Ureter (tissue), 1 donor: ENCODE measurements at places on chromosomes 16 and 17.
A peak's percentile ranks its signal among the peaks of the same experiment; 100 is the strongest.

GRCh38 chr16:89864527-89864820, 8.9 kb upstream of the TCF25 start:
- no peak for DNase-seq

DNA sequence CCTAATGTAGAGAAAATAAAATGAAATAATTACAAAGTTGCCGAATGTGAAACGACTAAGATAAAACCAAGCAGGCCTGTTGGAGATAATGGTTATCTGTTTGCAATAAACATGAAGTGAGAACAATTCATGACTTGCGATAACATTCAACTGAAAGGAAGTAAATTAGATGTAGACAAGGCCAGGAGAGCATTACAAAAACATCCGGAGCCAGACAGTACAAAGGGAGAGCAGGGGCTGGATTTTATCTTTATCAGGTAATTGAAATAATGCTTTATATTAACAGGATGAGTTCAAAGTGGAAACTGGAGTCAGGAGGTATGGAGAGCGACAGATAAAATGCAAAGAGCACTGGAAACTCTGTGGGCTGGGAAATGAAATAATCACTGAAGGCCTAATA, 265.6 kb upstream of the GOT2 start:
- DNase-seq: no peak

DNA sequence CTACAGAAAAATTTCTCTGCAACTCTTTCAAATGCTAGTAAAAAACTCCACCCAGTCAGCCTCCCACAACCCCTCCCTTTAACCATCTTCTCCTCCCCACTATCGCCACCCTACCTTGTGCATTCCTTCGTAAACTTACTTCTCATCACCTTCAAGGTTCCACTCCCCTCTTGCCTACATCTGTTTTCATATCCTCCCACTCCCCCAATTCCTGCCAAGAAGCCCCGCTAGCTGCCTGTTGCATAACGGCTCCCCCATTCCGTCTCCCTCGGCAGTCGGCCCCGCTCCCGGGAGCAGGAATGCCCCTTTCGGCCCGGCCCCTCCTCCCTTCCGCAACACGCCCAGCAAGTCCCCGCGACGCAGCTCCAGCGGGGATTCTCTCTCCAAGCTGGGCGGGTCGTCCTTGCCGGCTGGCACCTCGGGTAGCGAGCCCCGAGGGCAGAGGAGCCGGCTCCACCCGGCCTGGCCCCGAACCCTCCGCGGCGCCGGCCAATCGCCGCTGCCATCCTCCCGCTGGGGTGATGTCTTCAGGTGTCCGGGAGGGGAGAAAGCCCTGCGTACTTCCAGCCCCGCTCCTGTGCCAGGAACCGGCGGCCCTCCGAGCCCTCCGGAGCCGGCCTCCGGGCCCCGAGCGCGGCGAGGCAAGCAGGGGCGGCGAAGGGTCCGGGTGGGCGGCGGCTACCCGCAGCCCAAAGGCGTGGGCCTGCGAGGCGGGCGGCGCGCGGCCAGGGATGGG, 1.5 kb downstream of the PHLPP2 start:
- peak; percentile 56 for DNase-seq

DNA sequence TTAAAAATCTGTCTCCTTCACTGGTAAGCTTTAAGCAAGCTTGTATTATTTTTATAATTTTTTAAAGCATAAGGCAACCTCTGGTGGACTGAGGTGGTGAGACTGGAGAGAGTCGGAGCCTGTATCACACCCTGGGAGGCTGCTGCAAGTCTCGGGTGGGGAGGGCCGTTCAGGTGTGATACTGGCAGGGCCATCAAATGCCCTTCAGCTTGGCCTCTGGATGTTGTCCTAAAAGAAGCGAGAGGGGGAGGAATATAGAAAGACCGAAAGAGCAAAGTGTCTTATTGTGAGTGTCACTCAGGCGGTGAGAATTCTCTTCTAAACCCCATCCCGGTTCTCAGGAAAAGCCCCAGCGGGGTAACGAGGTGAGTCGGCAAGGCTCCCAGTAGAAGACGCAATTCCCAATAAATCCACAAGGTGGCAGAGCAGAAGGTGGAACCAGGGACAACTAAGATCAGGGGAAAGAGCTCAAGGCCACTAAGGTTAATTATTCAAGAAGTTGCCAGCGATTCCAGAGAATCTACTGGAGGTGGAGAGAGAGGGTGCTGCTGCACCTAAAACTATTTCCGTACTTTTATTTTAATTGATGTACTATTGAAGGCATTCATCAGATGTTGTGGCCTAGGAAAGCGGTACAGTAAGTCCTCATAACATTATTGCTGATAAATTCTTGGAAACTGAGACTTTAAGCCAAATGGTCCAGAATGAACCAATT, 14.1 kb downstream of the C17orf67 start:
- peak; percentile 74 for DNase-seq

DNA sequence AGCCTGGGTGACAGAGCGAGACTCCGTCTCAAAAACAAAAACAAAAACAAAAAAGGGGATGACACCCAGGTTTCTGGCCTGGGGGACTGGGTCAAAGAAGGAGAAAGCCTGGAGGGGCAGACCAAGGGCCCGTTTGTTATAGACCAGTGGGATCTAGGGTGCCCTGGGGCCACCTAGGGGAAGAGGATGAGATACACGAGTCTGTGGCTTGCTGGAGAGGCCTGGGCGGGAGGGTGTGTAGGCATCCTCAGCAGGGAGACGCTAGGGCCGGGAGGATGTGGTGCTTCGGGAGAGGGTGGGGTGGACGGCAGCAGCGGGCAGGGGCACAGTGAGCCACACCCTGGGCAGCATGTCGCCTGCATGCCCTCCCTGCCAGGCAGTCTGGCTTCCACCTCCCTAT, 17.1 kb upstream of the CRK start:
- no peak for DNase-seq

DNA sequence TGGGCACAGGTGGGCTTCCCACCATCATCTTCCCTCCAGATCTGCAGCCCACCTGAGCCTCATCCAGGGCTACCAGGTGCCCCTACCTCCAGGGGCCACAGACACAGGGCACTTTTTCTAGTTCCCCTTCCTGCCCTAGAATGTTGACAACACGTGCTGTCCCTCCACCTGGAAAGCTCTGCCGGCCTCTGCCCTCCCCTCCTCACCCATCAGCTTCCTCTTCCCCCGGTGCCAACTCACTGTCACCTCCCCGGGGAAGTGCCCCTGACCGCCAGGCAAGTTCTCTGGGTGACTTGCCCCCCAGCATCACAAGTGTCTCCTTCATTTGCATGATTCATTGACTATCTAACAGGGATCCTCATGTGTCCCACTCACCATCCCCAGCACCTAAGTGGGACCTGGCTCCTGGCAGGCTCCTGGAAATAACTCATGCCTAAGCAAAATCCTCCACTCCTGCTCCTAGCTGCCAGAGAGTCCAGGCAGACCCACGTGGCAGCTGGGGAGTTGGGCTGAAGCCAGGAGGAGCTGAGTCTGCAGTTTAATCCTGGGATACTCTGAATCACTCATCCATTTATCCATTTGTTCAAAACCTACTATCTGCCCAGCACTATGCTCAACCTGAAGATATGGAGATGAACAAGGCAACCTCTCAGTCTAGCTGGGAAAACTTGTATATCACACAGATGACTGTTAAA, 304.4 kb downstream of the FOXL1 start:
- no peak for DNase-seq

- DNase-seq: no peak
Observed at GRCh38 chr17:7767004-7767403, 49.5 kb downstream of the DNAH2 start.

- no peak for DNase-seq
Observed at GRCh38 chr17:68942389-68942788, 12.8 kb downstream of the ABCA8 start.

GRCh38 chr17:82383411-82383810, 11.8 kb downstream of the UTS2R start:
- no peak for DNase-seq

- DNase-seq: no peak
Observed at GRCh38 chr17:75267153-75267410, 3.9 kb downstream of the MIF4GD start.

DNA sequence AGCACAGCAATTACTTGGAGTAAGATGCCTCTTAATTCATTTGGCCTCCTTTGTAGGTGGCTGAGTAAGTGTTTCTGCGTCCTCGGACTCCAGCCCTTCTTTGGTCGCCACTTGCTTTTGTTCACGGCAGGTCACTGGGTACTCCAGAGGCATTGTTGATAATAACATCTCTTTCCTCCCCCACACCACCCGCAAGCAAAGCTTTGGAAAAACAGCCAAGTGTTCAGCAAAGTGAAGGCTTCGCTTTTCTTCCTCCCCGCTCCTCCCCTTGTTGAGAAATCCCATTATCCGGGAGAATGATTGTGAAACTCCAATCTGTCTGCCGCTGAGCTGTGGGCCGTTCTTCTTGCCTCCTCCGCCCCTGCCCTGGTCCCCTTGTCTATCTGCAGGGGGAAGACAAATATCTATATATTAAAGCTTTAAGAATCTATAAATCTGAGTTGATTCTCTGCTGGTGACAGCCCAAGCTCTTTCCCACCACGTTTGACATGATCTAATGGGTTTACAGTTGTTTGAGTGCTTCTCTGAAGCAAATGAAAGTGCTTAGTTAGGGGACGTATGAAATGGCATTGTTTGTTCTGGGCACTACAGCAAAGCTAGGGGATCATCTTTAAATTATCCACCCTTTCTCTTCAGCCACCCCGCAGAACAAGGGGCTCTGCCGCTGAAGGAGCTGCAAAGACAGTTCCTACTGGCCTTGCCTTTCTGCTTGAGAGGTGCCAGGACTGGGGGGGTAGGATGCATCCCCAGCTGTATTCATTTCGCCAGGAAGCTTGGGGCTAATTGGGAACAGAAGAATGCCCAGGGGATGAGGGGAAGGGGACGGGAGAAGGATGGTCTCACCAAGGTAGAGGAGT, 167.1 kb downstream of the CCDC182 start:
- DNase-seq: peak; percentile 54

- DNase-seq: no peak
Observed at GRCh38 chr17:41959336-41960095, 7.1 kb upstream of the CNP start.

GRCh38 chr16:30942426-30942806, 6.5 kb upstream of the ORAI3 start:
- DNase-seq: no peak

GRCh38 chr16:138049-138417, 440 bp downstream of the NPRL3 start:
- peak; percentile 51 for DNase-seq

- no peak for DNase-seq
Observed at GRCh38 chr16:87416826-87417527, 24.8 kb downstream of the MAP1LC3B start.

- no peak for DNase-seq
Observed at GRCh38 chr16:82264756-82265155, 94.7 kb upstream of the MPHOSPH6 start.

DNA sequence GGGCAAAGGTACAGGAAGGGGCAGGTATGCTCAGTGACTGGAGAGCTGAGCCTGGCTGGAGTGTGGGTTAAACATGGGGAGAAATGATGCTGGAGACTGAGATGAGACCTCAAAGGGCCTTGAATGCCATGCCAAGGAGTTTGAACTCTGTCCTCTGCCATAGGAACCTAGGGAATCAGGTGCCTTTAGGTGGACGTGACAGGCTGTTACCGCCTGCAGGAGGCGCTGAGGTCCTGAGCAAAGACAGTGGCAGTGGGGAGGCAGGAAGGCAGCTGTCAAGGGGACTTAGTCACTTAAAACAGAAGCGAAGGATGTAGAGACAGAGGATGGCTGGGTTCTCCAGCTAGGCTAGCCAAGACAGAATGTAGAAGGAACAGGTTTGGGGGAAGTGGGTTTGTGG, 9.1 kb downstream of the PSMB3 start:
- no peak for DNase-seq

- no peak for DNase-seq
Observed at GRCh38 chr17:66943484-66943883, 21.0 kb upstream of the CACNG4 start.

DNA sequence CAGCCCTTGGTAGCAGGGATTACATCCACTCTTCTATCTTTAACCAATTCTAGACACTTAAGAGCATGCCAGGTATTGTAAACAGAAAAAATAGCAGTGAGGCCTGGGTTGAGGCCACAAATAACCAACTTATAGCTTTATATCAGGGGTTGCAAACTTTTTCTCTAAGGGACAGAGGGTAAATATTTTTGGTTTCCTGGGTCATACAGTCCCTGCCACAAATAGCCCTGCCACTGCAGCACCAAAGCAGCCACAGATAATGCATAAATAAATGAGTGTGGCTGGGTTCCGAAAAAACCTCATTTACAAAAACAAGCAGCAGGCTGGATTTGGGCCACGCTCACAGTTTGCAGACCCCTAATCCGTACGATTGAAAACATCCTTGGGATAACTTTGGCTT, 46.7 kb downstream of the STAT3 start:
- no peak for DNase-seq

DNA sequence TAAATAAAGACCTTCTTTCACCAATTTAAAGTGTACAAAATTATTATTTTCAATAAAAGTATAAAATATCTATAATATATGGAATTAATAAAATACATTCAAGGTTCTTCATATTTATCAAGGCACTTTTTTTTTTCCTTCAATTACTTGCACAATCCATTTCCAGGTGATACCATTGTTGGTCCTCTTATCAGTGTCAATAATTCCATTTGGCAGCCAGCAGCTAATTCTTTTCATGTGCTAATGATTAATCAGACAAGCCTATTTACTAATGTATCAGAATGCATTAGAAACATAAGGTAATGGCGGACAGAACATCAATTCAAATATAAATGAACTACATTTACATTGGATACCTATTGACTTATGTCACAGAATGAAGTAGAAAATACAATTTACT, 622.2 kb downstream of the TOX3 start:
- no peak for DNase-seq

- no peak for DNase-seq
Observed at GRCh38 chr17:64147110-64148016, 17.4 kb upstream of the ERN1 start.

DNA sequence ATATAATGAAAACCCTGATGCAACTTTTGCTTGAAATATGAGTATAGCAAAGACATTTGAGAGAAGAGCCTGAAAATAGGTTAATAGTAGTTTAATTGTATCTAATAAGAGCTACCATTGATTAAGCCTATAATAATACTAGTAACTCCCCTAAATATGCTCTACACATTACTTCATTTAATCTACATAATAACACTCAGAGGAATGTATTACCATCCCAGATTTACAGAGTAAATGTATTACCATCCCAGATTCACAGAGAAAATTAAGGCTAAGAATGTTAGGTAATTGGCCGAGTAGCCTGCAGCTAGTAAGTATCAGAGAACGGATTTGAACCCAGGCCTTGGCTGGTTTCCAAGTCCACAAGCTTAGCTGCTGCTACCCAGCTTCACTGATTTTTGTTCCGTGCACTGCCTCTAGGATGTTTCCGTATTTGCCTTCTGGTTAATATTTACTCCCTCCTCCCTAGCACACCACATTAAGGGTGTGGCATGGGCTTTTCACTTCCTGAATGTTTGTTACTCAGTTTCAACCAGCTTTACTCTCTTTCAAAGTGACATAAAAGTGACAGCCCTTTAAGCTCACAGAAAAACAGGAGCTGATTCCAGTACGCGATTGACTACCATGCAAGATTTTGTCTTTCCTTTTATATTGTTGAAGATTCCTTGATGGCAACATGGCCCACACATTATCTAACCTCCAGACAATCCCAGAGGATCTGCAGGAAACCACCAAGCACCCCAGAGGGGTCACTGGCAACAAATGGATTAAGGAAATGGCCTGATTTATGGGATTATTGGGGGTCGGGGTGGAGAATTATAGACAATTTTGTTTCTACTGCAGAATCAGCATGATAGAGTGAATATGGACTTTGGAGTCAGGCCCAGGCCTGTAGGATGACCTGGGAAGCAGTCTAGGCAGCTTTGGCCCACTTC, 26.7 kb upstream of the TOX3 start:
- peak; percentile 50 for DNase-seq
